ENCODE measurements at places on chromosomes 1 and 21.

- DNase-seq, result no peak
Observed at GRCh38 chr1:36206323-36206858, 17.9 kb upstream of the THRAP3 start.

GRCh38 chr1:216621536-216621935 lies 101.7 kb downstream of the ESRRG start:
- no peak for DNase-seq

DNA sequence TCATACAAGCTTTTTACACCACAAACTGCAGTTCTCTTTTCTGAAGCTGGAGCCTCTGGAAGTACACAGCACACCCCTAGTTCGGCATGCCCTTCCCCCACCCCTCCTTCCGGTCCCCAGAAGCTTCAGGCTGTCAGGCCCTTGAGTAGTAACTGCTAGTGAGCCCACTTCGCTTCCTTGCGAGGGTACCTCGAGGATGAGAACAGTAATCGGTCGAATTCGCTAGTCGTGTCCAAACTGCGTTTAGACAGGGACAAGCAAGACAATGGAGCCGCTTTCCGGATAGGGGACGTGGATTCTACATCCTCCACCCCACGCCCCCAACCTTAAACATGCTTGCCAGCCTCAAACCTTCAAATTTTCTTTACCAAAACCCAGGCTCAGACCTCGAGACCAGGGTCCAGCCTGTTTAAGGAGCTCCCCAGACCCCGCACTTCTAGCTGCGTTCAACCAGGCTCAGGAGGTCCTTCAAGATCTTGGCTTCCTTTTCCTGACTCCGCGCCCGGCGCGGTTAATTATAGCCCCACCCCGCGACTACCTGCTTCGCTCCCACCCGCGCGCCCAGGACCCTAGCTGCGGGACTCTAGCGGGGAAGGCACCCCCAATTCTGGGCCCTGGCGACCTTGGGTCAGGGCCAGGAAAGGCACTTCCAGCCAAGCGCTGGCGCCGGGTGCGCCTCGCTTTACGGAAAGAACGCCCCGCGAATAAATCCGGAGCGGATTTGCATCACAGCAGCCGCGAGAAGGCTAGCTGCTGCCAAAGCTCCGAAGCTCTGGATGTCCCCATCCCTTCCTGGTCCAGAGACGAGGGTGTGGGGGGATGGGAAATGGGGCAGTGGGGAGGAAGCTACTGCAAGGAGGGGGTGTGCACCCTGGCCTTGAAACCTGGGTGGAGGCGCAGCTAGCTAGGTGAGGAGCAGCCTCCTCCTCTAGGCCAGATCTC lies 8.1 kb upstream of the TSPAN1 start:
- peak; percentile 14 for DNase-seq

GRCh38 chr1:84997667-84998600 lies 1.0 kb upstream of the MCOLN2 start:
- no peak for DNase-seq

GRCh38 chr1:172960019-172960418 lies 90.7 kb downstream of the TNFSF18 start:
- no peak for DNase-seq

- no peak for DNase-seq
Observed at GRCh38 chr1:118210051-118210722, 25.2 kb upstream of the SPAG17 start.

DNA sequence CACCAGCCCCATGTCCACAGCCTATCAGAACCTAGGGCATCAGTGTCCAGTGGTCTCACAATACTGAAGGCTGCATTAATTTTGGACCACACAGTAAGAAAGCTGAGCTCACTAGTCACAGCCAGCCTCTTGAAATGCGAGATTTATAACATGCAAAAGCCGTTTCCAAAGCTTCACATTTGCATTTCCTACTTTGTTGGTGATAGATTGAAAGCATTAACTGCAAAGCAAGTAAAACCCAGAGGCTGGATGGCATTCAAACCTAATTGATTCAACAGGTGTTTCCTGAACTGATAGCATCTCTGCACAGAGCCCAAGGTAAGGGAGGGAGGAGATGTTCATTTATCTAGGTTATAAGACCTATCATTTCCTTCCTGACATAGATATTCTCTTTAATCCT lies 410.1 kb downstream of the OMA1 start:
- no peak for DNase-seq

DNA sequence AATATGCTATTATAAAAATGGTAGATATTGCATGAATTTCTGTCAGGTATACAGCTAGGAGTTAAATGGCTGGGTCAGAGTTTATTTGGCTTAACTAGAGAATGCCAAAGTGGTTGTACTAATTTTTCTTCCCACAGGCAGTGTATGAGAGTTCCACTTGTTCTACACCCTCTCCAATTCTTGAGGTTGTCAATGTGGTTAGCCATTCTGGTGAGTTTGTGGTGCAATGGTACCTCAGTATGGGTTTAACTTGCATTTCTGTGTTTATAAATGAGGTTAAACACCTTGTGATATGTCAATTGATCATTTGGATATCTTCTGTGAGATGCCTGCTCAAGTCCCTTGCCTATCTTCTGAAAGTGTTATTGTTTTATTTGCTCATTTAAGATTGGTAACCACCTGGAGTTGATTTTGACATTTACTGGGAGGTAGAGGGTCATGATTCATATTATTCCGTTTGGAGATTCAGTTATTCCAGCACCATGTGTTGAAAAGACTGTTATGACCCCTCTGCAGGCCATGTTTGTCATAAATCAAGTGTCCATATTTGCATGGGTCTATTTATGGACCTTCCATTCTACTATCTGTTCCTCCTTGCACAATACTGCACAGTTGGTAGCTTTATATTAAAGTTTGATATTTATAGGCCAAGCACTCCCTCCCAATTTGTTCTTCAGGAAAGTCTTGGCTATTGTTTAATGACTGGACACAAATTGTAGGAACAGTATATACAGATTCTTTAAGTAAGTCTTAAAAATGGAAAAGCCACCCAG lies 5.8 kb downstream of the FALEC start:
- DNase-seq, result no peak

- no peak for DNase-seq
Observed at GRCh38 chr21:19547951-19548840, 1144.6 kb upstream of the TMPRSS15 start.

DNA sequence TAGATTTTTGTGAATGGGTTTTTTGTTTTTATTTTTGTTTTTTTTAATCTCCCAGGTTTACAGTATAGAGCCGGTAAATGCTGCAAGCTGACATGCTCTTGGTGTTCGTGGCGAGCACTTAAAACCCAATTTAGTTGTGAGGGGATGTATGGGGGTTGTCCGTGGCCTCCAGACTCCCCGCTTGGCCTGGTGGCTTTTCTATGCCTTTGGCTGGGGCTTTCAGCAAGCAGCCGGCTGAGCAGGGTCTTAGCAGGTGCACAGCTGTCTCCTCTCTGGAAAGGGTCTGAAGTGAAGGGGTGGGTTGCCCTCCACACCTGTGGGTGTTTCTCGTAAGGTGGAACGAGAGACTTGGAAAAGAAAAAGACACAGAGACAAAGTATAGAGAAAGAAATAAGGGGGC lies 31.0 kb upstream of the EFHD2 start:
- no peak for DNase-seq

GRCh38 chr1:208231881-208232661 lies 12.1 kb downstream of the PLXNA2 start:
- no peak for DNase-seq

DNA sequence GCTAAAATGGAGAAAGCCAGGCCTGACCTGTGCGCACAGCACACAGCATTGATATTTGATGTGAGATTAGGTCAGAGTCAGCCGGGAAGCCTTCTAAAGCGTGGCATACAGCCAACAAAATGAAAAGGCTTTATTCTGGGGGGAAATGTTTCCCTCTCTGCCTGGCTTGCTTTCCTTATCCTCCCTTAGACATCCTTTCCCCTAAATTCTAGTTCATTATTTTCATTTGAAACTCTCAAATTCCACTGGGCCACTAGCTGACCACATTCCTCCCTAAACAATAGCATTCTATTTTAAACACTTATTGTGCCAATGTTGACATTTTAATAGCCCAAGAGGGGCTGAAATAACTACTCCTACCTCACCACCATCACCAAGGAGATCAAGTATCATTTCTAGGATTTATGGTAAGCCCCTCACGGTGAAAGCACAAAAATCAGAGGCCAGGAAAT lies 49.4 kb downstream of the LEPR start:
- DNase-seq, result no peak

GRCh38 chr1:32818804-32819541 lies 1.5 kb downstream of the S100PBP start:
- DNase-seq, result no peak

- DNase-seq, result no peak
Observed at GRCh38 chr1:160032165-160032820, 503 bp upstream of the PIGM start.

DNA sequence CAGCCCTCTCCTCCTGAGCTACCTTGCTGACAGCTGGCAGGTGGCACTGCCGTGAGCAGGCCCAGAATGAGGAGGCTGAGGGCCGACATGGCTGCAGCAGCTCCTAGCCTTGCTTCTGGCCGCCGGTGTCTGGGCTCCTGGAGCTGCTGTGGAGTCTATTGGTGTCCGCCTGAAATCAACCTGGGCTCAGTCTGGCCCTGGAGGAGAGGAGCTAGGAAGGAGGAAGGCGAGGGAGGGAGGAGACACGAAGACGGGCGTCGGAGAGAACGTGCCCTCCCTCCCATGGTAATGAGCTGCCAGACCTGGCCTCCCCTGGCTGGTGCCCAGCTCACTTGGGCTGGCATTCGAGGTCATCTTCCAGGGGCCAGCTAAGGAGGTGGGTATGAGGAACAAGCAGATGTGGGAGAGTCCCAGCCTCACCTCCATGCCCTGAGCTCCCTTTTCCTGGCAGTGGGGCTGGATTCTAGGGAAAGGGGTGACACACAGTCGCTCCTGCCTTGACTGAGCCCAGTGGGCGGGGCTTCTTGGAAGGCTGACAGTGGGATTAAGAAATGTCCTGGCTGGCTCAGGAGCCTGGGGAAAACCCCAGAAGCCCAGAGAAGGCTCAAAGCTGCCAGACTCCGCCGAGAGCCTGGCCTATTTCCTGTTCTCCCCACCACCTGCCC lies at the start of gene PDZK1IP1:
TSS of gene PDZK1IP1 (minus strand) at position 193 of the 665 bp plus-strand sequence. CDS start at position 89, 104 bp downstream.
- DNase-seq, result no peak

GRCh38 chr1:92087542-92087941 lies 7.4 kb downstream of the BTBD8 start:
- DNase-seq, result no peak

DNA sequence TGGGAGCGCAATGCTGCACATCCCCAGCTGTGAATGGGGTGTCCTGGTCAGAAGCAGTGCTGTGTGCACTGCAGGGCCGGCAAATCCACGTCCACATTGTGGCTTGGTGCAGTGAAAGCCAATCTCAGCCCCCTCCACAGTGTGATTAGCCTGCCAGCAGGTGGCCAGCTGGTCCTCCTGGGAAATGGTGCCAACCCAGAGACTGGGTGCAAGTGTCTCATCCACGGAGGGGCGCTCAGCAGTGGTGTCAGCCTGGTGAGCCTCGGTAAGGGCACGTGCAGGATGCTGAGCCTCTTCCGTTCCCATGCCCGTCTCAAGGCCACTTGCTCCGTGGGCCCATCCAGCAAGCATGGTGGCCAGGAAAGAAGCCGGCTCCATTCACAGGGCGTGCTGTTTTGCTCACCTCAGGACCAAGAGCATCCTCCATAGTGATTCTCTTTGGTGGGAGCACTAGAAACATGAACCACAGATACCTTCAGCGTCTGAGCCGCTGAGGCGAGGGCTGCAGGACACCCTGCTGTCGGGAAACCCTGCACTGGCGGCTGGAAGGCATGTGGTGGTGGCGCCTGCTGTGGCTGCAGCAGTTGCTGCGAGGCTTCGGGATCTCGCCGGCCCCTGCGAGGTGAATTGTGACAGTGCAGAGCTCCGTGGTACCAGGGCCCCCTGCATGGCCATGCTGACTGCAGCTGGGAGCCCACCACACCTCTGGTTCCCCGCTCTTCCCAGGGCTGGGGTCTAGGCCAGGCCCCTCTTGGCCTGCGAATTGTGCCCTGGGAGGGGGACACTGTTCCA lies 2.0 kb upstream of the SMYD3 start:
- no peak for DNase-seq

DNA sequence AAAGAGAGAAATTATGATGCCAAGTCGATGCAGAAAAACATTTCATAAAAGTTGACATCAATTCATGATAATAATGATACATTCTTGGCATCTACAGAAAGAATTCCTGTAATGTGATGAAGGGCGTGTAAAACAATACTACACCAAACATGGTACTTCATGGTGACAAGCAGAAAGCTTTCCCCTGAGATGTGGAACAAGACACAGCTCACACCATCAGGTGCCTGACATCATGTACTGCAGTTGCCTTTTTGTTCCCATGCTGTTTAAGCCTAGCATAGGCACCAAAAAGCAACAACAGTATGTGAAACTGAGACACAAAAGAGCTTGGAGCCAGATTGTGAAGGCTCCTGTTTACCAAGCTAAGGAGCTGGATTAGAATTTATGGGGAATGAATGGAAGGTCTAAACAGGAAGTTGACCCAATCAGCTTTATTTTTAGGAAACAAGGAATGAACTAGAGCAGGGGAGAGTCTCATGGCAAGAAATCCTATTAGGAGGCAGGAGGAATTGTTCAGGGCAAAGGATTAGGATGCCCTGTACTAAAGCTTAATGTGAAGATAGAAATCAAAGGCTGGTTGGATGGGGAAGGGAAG lies 67.2 kb downstream of the SYDE2 start:
- DNase-seq, result peak; percentile 16

DNA sequence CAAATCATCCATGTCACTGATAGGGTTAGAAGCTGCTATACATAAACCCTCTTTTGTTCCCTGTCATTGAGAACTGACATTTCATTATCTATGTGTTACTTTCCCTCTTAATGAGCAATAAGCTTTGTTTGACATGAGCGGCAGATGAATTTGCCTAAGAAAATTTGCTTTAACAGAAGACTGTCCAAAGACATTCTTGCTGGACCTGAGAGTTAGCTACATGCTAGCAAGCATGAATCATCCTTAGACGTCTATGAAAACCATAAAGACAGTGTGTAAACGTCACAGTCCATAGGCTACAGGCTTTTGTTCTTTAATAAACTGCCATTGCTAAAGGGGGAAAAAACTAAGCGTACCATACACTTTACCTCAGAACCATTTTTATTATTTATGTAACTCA lies 73.1 kb downstream of the TNFSF4 start:
- no peak for DNase-seq

DNA sequence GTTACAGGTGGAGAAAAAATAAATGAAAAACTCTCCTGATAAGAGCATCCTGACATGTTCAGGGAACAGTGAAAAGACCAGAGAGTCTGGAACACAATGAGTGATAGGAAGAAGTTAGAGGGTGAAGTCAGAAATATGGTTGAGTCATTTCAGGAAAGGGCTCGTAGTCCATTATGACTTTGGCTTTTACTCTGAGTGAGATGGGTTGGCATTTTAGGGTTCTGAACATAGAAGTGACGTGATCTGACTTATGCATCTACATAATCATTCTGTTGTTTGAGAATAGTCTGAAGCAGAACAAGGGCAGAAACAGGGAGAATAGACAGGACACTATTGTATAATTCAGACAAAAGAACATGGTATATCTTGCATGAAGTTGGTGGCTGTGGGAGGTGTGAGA lies 5.8 kb downstream of the HMCN1 start:
- DNase-seq, result no peak

DNA sequence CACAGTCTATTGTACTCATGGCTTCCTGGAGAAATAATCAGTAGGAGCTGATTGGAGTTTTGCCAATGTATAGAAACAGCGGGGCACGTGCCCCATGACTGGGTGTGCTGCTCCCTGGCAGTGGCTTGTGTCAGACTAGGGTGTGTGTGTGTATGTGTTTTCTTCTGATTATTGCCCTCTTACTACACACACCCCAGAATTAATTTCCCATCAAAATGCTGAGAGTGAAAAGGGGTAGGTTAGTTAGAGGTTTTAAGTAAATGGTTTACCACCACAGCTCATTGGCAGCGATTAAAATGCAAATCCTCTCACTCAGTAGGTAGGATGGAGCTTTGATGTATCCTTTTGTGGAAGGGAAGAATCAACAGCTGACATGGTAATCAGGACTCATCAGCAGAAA lies 29.9 kb downstream of the HHAT start:
- no peak for DNase-seq

Data from NCI-H774 (cell line).